Right atrium auricular region (tissue), 2 donors: ENCODE measurements at places on chromosomes 6 and 20.

GRCh38 chr6:2969549-2969948, 1.8 kb downstream of the SERPINB6 start:
- no peaks in the 10 kb centered on the region for H3K27me3 ChIP-seq
- peak overlapping the region; percentile 96 for H3K27ac ChIP-seq
- H3K4me1 ChIP-seq = no peaks in the 10 kb centered on the region
- no peak for DNase-seq

GRCh38 chr6:159229651-159230051, 60.5 kb downstream of the FNDC1 start:
- H3K36me3 ChIP-seq = no peaks in the 10 kb centered on the region
- H3K4me1 ChIP-seq = peaks cover 8% of the 10 kb centered on the region
- no peaks in the 10 kb centered on the region for H3K27me3 ChIP-seq
- H3K4me3 ChIP-seq = no peak overlapping the region

DNA sequence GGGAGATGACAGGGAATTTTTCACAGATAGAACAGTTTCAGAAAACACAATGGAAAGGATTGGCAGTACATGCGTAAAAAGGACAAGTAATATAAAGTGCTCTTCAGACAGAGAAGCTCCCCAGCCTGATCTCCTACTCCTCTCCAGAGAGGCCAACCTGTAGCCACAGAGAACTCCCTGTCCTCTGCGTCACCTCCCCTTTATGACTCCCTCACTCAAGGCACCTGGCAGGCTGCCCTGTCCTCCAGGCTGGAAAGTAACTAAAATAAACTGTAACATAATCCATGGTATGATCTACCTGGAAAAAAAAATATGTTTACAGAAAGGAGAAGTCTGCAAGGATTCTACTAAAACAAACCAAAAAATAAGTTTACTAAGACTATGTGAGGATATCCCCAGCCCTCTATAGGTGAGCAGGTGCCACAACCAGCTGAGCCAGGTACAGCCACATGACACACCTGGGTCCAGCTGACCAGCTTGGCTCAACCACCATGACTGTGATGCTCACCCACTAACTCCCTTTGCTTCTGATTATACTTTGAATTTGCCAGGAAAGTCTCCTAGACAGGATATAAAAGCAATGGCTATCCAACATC, 29.2 kb downstream of the MBOAT1 start:
- no peaks in the 10 kb centered on the region for H3K36me3 ChIP-seq
- H3K4me3 ChIP-seq = no peak overlapping the region
- no peak for DNase-seq
- peak overlapping the region; percentile 79 for H3K27ac ChIP-seq
- H3K27me3 ChIP-seq = no peaks in the 10 kb centered on the region

DNA sequence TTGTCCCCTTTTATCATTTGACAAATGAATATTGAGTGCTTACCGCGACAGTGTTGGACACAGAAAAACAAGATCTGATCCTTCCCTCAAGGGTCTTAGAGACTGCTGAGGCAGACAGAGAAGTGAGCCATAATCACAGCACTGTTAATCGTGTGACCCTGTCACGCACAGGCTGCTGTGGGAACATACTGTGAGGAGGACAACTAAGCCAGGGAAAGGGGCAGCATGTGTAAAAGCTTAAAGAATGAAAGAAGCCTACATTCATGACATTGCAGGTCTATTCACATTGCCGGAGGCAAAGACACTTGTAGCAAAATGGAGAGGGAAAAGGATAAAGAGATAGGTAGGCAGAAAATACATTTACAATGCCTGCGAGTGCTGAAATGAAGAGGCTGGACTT, 32.7 kb downstream of the TRDN start:
- H3K4me1 ChIP-seq = no peaks in the 10 kb centered on the region
- H3K4me3 ChIP-seq = no peak overlapping the region
- no peaks in the 10 kb centered on the region for H3K27me3 ChIP-seq
- DNase-seq = no peak
- H3K36me3 ChIP-seq = no peaks in the 10 kb centered on the region

DNA sequence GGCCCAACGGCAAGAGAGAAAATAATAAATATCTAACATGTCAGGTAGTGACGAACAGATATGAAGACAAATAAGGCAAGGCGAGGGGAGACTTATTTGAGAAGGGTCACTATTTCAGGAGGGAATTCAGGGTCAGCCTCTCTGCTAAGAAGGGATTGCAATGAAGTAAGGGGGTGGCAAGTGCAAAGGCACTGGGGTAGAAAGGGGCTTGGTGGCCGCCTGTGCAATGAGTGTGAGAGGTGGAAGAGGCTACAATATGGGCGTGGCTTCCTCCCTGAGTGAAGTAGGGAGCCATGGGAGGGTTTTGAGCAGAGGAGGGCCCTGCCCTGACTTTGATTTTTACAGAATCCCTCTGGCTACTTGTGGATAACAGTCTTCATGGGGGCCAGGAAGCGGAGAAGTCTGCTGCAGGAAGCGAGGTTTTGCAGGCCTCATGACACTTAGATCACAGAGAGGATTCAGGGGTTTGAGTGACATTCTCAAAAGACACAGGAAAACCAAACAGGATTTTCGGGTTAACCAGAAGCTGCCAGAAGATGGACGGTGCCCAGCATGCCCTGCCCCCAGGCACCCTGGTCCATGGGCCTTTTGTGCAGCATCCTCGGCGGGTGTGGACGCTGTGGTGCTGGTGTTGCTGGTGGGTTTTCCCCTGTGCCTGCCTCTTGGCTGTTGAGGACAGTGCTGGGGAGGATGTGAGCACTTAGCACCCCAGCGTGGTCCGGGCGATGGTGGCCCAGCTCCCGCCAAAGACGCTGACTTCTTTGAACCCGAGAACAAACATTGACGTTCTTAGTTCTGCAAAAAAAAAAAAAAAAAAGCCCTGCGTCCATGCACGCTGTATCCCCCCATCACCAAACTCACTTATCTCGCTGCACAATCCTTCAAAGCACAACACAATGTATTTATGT, 124.2 kb upstream of the PTPN1 start:
- no peak overlapping the region for H3K4me3 ChIP-seq
- no peak overlapping the region for H3K27ac ChIP-seq
- no peaks in the 10 kb centered on the region for H3K36me3 ChIP-seq
- DNase-seq = no peak
- H3K4me1 ChIP-seq = peaks cover 32% of the 10 kb centered on the region

- H3K4me3 ChIP-seq = no peak overlapping the region
- no peak overlapping the region for H3K27ac ChIP-seq
- H3K36me3 ChIP-seq = no peaks in the 10 kb centered on the region
- peak; percentile 64 for DNase-seq
Measured at GRCh38 chr6:112827793-112828192, 480.7 kb downstream of the RFPL4B start.

DNA sequence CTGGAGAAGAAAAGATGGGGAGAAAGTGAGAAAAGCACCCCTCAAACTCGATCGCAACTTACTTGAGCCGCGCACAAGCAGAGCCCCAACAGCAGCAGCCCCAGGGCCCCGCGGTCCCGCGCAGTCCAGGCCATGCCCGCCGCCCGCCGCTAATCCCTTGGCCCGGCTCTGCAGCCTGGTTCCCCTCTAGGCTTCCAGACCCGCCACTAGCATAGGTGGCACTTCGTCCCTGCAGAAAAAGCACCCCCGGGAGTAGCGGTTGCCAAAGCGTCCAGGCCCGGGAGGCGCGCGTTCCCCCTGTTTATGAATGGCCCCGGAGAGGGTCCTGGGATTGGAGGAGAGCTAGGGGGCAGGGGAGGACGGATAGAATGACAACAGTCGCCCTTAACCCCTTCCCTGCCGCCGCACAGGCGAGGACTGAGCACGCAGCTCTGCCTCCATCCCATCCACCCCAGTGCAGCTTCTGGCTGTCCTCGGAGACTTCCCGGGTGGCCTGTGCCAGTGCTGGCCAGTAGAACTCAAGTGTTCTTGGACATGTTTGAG, 19.9 kb downstream of the COL9A1 start:
- H3K27me3 ChIP-seq = no peaks in the 10 kb centered on the region
- H3K27ac ChIP-seq = no peak overlapping the region

- H3K36me3 ChIP-seq = no peaks in the 10 kb centered on the region
- peak overlapping the region; percentile 31 for H3K27ac ChIP-seq
- peaks cover 29% of the 10 kb centered on the region for H3K4me1 ChIP-seq
- H3K27me3 ChIP-seq = no peaks in the 10 kb centered on the region
- H3K4me3 ChIP-seq = no peak overlapping the region
Measured at GRCh38 chr6:2630891-2631571, 119.7 kb downstream of the MYLK4 start.

GRCh38 chr6:170286934-170287265, 4.0 kb downstream of the DLL1 start:
- DNase-seq = no peak
- peaks cover 37% of the 10 kb centered on the region for H3K36me3 ChIP-seq
- H3K4me1 ChIP-seq = peaks cover 58% of the 10 kb centered on the region
- H3K27ac ChIP-seq = peak overlapping the region; percentile 70

GRCh38 chr20:47380481-47380880, 24.0 kb upstream of the ZMYND8 start:
- peak overlapping the region; percentile 27 for H3K27ac ChIP-seq
- DNase-seq = no peak
- peaks cover 17% of the 10 kb centered on the region for H3K4me1 ChIP-seq
- no peak overlapping the region for H3K4me3 ChIP-seq
- H3K27me3 ChIP-seq = no peaks in the 10 kb centered on the region

DNA sequence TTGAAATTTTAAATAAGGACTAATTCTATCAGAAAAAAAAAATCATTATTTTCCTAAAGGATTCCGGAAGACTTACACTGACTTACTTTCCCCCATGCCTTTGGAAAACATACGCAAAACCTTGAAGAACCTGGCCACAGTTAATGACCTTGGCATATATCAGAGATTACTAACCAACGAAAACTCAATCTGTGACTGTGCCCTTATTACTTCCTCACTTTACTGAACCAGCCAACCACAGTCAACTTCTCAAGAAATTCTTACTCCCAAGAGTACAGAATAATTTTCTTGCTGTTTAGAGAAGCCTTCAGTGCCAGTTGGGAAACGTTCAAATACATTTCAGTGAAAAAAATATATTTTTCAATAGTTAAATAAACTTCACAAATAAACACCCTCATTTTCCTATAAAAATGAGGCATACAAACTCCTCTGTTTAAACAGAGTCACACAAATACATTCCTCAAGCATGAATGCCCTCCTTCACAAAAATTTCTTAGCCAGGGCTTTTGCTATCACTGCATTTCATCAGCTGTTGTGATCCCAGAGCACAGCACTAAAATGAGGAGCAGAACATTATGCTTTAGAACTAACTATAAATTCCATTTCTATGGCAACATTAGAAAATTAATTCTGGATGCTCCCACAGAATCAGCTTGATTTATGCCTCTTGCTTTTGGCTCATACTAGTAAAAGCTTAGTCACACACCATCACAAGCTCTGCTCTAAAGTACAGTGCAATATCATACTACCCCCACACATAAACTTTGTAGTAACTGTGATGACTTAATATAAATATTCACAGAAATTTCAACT, 117.6 kb downstream of the DST start:
- H3K27me3 ChIP-seq = no peaks in the 10 kb centered on the region
- no peak for DNase-seq
- peaks cover 38% of the 10 kb centered on the region for H3K36me3 ChIP-seq
- no peak overlapping the region for H3K4me3 ChIP-seq

DNA sequence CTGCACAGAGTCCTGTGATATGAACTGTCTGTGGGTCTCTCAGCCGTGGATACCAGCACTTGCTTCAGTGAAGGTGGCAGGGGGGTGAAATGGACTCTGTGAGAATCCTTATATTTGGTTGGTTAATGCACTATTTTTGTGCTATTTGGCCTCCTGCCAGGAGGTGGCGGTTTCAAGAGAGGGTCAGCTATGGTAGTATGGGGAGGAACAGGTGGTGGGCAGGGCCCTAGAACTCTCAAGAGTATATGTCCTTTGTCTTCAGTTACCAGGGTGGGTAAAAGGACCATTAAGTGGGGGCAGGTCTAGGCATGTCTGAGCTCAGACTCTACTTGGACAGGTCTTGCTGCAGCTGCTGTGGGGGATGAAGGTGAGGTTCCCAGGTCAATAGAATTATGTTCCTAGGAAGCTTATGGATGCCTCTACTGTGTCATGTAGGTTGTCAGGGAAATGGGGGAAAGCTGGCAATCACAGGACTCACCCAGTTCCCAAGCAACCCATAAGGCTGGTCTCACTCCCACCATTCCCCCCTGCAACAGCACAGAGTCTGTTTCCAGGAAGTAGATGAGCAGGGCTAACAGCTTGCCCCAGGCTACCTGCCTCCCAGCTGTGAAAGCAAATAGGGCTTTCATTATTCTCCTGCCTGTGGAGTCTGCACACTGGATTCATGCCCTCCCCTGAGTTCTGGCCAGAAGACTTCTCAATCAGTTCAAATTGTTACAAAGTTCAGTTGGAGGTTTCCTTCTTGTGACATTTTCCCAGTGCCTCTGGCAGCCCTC, 56.8 kb upstream of the PHIP start:
- no peaks in the 10 kb centered on the region for H3K27me3 ChIP-seq
- H3K4me3 ChIP-seq = no peak overlapping the region
- no peaks in the 10 kb centered on the region for H3K4me1 ChIP-seq
- DNase-seq = no peak
- H3K36me3 ChIP-seq = no peaks in the 10 kb centered on the region
- no peak overlapping the region for H3K27ac ChIP-seq

DNA sequence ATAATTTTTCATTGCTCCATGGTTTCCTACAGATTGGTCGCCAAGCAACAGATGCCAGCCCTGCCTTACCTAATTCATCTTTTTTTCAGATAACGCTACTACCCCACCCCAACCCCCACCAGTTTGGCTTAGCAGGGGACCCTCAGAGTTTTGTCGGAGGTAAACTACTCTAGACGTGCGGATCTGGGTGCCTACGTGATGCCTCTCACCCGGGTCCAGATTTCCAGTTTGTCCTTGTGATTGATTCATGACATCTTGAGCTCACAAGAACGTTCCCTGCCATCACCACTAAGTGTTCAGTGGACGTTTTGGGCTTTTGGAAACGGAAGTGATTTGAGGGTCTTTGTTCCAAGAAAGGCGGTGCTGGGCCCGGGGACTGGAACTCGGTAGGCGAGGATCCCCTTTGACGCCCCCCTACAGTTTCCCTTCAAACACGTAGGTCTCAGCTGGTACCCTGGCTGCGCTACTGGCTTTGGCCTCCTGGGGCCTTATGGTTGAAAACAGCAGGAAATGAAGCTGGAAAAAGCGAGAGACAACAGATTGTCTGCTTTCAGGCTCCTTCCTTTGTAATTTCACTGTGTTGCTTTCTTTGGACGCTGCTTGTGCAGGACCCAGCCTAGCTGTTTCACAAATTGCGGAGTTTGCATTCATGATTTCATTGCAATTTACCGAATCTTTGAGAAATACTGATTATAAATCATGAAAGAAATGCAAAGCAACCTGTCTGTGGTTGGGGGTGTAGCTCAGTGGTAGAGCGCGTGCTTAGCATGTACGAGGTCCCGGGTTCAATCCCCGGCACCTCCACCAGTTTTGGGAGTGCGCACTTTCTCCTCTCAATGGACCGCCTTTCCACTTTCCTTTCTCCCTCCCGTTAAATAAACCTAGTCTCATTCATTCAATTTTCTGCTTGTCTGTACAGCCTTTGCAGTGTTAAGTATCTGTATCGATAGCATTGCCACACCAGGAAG, 81.0 kb downstream of the GPX5 start:
- no peak for DNase-seq

GRCh38 chr6:83709748-83710050, 798 bp upstream of the SNAP91 start:
- peak overlapping the region; percentile 55 for H3K4me3 ChIP-seq
- H3K27me3 ChIP-seq = peaks cover 11% of the 10 kb centered on the region
- H3K27ac ChIP-seq = no peak overlapping the region
- no peak for DNase-seq
- H3K36me3 ChIP-seq = no peaks in the 10 kb centered on the region
